Naive B cell (primary cell): ENCODE measurements at places on chromosomes 12 and 14. TPM values are rescaled to one million over a fixed set of nuclear protein-coding genes. Genes with fewer than 3 reads are reported as not detected.

DNA sequence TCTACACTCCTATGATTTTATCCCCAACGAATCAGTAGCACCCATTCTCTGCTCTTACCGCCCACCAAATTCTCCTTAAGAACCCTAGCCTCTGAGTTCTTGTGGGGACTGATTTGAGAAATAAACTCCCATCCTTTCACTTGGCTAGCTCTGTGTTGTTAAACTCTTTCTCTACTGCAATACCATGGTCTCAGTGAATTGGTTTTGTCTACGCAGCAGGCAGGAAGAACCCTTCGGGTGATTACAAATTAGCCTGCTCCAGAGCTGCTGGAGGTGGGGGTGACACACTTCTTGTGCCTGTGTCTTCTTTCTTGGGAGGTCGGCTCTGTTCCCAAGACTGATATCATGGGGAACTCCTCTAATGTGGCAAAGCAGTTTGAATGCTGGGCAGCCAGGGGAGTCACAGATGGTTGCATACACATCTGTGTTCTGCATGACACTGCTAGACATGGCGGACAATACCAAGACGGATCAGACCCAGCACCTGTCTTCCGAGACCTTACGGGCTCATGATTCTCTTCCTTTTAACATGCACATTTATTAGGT, 1.6 kb upstream of the C1S start:
- H3K36me3 ChIP-seq, result no peaks in the 10 kb centered on the region
- no peak overlapping the region for H3K4me3 ChIP-seq
- DNase-seq, result no peak
- H3K27me3 ChIP-seq, result peaks cover 68% of the 10 kb centered on the region

- H3K36me3 ChIP-seq, result peaks cover 4% of the 10 kb centered on the region
- peaks cover 18% of the 10 kb centered on the region for H3K27me3 ChIP-seq
- H3K4me1 ChIP-seq, result peaks cover 20% of the 10 kb centered on the region
Observed at GRCh38 chr12:94560431-94561221, 89.7 kb downstream of the TMCC3 start.

DNA sequence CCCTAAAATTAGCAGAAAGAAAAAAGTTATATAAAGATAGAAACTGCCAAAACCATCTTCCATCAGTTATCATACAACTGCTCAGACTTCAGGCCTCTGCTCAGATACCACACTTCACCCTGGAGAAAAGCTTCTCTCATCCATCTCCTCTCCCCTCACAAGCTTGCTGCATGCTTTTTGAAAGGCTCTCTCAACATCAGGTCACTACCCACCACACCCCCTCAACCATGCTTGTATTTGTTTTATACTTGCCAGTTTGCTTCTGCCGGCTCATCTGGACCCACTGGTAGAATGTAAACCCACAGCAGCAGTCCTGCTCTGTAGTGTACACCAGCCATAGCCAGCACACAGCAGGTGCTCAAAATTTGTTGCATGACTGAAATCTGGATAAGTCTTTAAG, 8.8 kb downstream of the PPP1CC start:
- no peak for DNase-seq
- H3K27ac ChIP-seq, result no peak overlapping the region
- no peaks in the 10 kb centered on the region for H3K36me3 ChIP-seq
- no peaks in the 10 kb centered on the region for H3K27me3 ChIP-seq

GRCh38 chr12:105659355-105660075, 329.0 kb downstream of the C12orf75 start:
- H3K27ac ChIP-seq, result no peak overlapping the region
- H3K4me3 ChIP-seq, result no peak overlapping the region
- no peaks in the 10 kb centered on the region for H3K4me1 ChIP-seq

TMEM63C gene
- not detected for polyA plus RNA-seq
